ENCODE measurements at places on chromosomes 13 and 19.

DNA sequence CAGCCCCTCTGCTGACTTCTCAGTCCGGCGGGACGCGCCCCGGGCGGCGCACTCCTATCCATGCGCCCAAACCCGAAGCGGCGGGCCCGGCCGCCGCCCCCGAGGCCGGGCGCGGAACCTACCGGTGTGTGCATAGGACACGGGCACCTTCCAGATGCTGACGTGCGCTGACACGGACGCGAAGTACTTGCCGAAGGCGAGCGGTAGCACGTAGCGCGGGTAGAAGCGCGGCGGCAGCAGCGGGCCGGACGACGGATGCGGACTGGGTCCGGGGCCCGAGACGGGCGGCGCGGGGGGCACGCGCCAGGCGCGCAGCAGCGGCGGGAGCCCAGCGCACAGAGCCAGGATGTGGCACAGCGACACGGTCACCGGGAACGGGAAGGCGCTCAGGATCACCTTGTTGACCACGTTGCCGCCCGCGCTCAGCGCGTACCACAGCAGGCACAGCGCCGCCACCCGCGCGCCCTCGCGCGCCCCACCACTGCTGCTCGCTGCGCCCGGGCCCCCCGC, 338 bp downstream of the SLC35E1 start:
- no peak for DNase-seq

GRCh38 chr19:3036119-3036976, 7.3 kb upstream of the TLE2 start:
- peak; percentile 69 for DNase-seq

- no peak for DNase-seq
These were observed 13.0 kb downstream of the ERCC2 start for GRCh38 chr19:45357445-45357783.

- no peak for DNase-seq
These were observed 97.3 kb downstream of the AKAP11 start for GRCh38 chr13:42369071-42369797.

- no peak for DNase-seq
These were observed 34.8 kb upstream of the C1QTNF9 start for GRCh38 chr13:24274452-24275021.

GRCh38 chr19:16955161-16955560, 66.4 kb downstream of the F2RL3 start:
- no peak for DNase-seq

DNA sequence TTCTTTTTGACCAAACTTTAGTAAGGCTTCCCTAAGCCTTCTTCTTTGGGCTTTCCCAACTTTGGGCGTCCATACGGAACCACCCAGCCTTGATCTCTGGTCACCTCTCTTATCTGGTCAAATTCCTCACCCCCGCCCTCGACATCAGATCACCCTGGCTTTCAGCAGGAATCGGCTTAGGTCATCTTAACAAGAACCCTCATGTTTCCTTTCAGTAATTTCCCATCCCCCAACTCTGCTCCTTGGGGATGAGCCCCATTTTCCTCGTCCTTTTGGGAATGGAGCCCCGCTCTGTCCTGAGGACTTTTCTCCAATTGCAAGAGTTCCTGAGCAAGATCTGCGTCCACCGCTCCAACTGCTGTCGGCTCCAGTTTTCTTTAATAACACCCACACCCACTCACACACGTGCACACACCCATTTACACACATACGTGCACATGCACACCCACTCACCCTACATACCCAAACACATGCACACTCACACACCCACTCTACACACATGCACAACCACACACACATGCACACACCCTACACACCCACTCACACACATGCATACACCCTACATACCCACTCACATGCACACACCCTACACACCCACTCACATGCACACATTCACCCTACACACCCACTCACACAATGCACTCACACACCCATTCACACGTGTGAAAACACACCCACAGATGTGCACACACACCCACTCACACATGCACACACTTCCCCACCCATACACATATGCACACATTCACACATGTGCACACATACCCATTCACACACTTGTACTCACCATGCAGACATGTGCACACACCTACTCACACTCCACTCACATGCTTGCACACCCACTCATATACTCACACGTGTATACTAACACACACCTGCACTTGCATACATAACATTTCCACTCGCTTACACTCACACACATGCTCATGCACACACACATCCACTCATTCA, 87.0 kb upstream of the TM9SF2 start:
- DNase-seq: no peak

DNA sequence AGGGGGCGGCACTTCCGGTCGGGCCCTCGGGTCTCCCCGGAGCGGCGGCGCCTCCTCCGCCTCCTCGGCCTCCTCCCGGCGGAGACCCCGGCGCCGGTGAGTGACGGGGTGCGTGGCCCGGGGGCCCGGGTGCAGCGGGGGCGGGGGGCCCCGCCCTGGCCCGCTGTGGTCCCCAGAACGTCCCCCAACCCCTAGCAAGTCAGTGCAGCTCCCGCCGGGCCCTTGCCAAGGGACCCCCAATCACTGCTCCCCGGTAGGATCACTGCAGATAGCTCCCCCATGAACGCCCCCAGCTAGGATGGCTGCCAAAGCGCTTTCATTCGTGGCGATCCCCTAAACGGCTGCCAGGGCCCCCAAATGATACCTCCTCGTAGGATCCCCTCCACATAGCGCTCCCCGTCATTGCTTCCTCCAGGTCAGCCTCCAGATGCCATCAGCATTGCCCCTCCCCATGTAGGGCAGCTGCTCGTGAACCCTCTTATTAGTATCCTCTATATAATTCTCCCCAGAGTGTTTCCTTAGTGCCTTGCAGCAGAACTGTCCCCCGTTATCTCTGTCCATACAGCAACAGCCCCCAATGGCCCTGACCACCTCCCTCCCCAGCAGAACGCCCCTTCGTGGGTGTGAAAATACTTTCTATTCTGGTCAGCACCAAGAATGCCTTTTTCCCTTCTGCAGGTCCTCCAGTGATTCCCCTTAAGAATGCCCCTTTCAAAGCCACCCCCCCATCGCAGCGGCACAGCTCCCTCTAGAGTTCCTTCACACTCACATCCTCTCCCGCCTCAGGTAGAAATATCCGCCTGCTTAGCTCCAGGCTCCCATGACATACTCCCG, at the start of gene ZNF865:
Gene ZNF865, plus strand, starts transcription at position 11 of the 834 bp plus-strand sequence. CDS start 7,972 bp downstream, outside the sequence.
- DNase-seq: no peak

- DNase-seq: no peak
These were observed 19.1 kb downstream of the CERS1 start for GRCh38 chr19:18876865-18877264.

GRCh38 chr13:20426766-20427448, 98.8 kb downstream of the CRYL1 start:
- DNase-seq: no peak

DNA sequence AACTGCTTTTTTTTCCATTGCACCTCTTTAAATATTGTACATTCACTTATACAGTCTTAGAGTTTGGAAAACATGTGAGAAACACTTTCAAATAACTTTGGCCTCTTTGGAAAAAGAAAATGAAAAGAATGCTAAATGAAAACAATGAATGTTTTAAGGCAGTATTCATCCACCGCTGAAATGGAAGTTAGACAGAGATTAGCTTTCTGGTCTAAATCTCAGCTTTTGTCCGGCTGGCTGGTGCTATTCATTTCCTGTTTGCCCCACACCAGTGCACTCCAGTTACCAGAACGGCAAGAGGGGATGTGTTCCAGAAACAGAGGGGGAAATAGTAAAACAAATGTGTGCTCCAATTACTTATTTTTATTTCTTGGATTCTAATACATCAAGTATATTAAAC, 1201.3 kb downstream of the EFNB2 start:
- DNase-seq: no peak

- DNase-seq: no peak
These were observed 754.0 kb downstream of the DIAPH3 start for GRCh38 chr13:59409634-59410200.

- DNase-seq: no peak
These were observed 2.7 kb upstream of the MIDN start for GRCh38 chr19:1245494-1246264.

GRCh38 chr19:6236310-6237291, 43.2 kb downstream of the MLLT1 start:
- DNase-seq: no peak

DNA sequence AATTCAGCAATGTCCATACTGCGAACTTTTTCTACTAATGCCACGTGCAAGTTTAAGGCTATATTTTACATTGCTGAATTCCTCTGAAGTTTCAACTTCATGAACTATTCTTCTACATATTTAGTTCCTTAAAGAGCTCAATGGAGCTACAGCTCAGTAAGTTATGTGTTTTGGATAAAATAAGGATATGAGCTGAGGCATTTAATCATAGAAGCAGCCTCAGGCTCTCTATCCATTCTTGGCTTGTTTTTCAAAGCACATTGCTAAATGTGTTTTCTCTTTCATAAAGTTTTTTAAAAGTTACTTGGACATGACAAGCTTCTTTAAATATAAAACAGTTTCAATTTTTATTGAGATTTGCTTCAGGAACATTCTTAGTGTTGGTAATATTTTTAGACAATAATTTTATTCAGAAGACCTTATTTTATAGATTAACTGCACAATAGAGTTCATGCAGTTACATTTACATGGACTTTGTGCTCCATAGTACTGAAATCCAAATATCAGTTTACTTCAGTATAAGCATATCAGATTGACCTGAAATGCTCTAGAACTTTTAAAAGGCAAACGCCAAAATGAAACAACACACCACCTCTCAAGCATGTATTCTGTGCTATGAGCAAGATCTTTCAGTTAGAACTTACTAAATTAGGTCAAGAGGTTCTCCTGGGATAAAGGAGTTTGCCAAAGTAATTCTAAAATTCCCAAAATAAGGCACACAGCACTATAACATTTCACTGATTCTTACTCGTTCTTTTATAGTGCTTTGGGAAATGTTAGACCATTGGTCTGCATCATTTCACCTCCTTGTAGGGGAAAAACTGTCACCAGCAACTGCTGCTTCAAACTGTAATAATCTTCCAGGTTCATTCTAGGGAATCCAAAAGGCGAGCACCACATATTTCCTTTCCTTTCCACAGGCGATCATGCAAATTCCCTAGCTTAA, 275.5 kb downstream of the ENOX1 start:
- DNase-seq: no peak

DNA sequence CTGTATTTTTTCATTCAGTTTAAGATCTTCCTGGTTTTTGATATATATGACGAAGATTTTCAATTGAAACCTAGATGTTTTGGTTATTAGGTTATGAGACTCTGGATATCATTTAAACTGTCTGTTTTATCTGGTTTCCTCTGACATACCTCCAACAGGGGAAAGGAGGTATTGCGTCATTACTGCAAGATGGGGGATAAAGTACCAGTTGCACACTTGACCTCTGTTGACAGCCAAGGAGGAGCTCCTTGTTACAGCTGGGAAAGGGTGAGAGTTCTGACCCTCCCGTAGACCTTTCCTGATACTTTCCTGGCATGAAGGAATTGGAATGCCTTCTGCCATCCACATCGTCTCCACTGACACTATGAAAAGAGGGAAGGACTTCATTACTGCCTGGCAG, 82.0 kb upstream of the SHISA2 start:
- DNase-seq: no peak

GRCh38 chr13:59356607-59357006, 807.1 kb downstream of the DIAPH3 start:
- DNase-seq: no peak

DNA sequence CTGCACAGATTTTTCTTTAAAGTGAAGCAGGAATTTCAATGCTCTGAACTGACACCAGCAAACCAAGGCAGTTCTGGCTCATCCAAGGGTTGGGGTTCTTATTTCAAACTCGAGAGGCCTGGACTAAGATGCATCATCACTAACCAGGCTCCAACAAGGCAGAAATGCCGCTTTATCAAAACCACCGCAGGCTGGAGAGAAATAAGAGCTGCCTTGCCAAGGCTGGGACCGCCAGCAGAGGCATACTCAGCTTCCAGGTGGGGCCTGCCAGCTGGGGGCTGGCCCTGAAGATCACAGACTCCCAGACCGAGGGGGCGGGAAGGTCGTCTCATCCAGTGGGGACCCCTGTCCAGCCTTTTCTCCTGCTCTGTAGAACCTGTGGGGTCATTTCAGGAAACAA, 37.4 kb upstream of the GAS6 start:
- no peak for DNase-seq

DNA sequence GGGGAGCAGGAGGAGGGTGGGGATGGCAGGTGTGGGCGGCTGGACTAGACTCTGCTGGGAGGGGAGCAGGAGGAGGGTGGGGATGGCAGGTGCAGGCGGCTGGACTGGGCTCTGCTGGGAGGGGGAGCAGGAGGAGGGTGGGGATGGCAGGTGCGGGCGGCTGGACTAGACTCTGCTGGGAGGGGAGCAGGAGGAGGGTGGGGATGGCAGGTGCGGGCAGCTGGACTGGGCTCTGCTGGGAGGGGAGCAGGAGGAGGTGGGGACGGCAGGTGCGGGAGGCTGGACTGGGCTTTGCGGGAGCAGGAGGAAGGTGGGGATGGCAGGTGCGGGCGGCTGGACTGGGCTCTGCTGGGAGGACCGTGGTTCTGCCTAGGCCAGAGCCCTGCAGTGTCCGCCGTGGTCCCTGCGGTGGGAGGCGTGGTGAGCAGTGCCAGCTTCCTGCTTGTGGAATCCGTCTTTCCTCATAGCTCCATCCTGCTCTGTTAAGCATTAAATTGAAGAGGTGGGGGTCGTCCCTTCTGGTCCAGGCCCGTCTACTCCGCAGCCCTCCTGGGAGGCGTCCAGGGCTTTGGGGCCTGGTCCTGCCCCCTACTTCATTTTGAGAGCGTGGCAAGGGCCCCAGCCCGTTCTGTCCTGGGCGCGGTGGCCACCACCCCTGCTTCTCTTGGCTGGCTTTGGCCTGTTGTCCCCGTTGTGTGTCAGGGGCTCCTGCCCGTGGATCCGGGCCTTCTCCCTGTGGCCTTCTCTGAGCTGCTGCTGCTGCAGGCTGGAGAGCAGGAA, 4.7 kb downstream of the SPPL2B start:
- DNase-seq: no peak

- no peak for DNase-seq
These were observed 51.9 kb upstream of the PTPRS start for GRCh38 chr19:5392486-5392885.

GRCh38 chr13:57969951-57970350, 338.4 kb downstream of the PCDH17 start:
- DNase-seq: no peak

DNA sequence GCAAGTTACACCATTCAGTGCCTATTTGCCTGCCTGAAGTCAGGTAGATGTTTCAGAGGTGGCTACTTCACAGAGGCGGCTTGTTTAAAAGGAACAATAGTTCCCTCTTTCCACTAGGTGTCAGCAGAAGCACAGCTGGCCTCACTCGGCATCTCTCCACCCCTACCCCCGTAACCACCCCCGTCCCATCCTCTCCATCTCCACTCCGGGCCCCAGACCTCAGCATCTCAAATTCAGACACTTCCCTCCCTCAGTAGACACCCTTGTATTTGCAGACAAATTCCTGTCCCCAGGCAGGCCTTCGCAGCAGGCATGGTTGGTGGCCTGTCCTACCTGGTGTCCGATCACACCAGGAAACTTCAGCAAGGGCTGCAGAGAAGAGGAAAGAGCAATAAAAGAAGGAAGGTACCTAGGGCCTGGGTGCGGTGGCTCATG, 9.1 kb upstream of the DPP9 start:
- DNase-seq: no peak

GRCh38 chr13:90405301-90405700, 942.2 kb upstream of the MIR17HG start:
- no peak for DNase-seq

DNA sequence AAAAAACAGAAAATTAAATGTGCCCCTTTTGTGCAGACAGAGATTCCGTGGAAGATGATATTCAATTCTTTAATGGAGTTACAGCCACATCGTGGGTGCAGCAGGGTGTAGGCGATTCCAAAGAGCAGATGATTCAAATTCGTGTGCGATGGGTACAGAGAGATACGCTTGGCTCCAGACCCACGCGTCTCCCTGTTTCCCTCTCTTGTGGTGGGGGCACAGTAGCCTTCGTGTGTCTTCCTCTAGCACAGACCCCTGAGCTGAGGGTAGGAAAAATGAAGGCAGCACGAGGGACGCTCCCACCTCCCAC, 4.8 kb downstream of the TSPAN16 start:
- no peak for DNase-seq

Data from cortex of kidney (tissue), 1 donor.